ENCODE measurements at places on chromosomes 16 and 17.

DNA sequence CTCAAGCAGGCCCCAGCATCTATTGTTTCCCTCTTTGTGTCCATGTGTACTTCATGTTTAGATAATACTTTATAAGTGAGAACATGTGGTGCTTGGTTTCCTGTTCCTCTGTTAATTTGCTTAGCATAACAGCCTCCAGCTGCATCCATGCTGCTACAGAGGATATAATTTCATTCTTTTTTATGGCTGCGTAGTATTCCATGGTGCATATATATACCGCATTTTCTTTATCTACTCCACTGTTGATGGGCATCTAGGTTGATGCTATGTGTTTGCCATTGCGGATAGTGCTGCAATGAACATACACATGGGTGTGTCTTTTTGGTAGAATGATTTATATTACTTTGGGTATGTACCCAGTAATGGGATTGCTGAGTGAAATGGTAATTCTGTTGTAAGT lies 31.4 kb upstream of the SCNN1B start:
- no peak for DNase-seq

- DNase-seq, result no peak
These were observed 221.0 kb upstream of the CDH13 start for GRCh38 chr16:82405736-82406135.

GRCh38 chr17:673200-673681 lies 41.4 kb downstream of the VPS53 start:
- DNase-seq, result no peak

- no peak for DNase-seq
These were observed 11.4 kb upstream of the SLC38A10 start for GRCh38 chr17:81306491-81306890.

DNA sequence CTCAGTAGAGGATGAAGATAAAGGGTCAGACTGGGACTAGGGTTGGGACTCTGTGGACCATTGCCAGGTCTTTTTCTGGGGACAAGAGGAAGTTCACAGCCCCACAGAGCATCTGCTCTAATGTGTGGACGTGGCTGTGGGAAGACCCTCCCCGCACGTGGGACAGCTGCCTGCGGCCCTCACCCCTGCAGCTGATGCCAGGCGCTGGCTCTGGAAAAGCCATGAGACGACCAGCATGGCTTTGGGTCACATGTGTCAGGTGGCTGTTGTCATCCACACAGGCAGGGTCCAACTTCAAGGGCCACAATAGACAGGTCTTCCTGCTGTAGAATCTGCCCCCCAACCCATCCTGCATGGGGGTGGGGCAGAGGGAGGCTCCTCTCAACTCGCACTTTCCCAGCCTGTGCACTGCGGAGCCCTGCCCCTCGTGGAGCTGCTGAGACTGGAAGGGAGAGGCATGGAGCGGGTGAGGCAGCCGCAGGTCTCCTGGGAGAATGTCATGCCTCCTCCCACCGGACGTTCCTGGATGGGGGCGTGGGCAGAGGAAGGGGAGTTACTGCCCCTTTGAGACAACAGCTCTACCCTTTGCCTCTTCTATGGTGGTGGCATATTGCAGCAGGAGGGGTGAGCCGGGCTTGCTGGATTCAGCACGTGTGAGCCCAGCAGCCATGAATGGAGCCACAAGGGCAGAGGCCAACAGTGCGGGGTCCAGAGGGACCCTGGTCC lies 53.4 kb downstream of the PIMREG start:
- DNase-seq, result peak; percentile 3

- DNase-seq, result no peak
These were observed 154.4 kb upstream of the FOXF1 start for GRCh38 chr16:86355951-86356350.

GRCh38 chr16:55671206-55671973 lies 15.6 kb downstream of the SLC6A2 start:
- no peak for DNase-seq

Measured in activated T-cell treated with anti-CD3 and anti-CD28 coated beads, Interleukin-2, amount 50 U/mL, for 48 hours (primary cell).